Left kidney (tissue), 8 donors: ENCODE measurements at places on chromosomes 12 and 14. TPM values are rescaled to one million over a fixed set of nuclear protein-coding genes. Genes with fewer than 3 reads are reported as not detected.

- no peak for DNase-seq
These were observed 69.2 kb downstream of the RASSF3 start for GRCh38 chr12:64679487-64680001.

GRCh38 chr14:90742729-90743128 lies 73.5 kb downstream of the TTC7B start:
- DNase-seq: no peak

- DNase-seq: peak; percentile 19
These were observed 682 bp upstream of the TRIP11 start for GRCh38 chr14:92040431-92041051.

- DNase-seq: no peak
These were observed 141.1 kb downstream of the SLC41A2 start for GRCh38 chr12:104816845-104817503.

DNA sequence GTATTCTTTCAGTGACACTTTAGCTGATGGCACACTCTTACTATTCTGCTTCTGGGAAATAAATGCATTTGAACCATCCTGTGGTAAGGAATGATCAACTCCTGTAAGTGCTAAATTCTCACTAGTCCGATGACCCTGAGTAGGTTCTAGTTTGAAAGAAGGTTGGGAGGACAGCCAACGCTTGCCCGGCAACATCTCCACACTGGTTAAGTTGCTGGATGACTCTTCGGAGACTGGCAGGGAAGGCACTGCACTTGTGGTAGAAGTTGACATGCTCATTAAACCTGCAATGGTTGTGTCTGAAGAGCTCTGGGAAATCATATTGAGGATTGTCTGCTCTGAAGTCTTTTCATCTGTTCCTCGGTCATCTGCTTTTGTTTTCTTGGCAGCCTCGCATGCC lies 12.0 kb upstream of the KANSL2 start:
- DNase-seq: no peak

The GALNT8 gene
- 4.3 TPM for polyA plus RNA-seq

The CEBPE gene
- 0.08 TPM for polyA plus RNA-seq
